ENCODE measurements at places on chromosomes 11 and 22.

- DNase-seq, result no peak
Measured at GRCh38 chr11:8760896-8761295, 78.3 kb downstream of the RPL27A start.

DNA sequence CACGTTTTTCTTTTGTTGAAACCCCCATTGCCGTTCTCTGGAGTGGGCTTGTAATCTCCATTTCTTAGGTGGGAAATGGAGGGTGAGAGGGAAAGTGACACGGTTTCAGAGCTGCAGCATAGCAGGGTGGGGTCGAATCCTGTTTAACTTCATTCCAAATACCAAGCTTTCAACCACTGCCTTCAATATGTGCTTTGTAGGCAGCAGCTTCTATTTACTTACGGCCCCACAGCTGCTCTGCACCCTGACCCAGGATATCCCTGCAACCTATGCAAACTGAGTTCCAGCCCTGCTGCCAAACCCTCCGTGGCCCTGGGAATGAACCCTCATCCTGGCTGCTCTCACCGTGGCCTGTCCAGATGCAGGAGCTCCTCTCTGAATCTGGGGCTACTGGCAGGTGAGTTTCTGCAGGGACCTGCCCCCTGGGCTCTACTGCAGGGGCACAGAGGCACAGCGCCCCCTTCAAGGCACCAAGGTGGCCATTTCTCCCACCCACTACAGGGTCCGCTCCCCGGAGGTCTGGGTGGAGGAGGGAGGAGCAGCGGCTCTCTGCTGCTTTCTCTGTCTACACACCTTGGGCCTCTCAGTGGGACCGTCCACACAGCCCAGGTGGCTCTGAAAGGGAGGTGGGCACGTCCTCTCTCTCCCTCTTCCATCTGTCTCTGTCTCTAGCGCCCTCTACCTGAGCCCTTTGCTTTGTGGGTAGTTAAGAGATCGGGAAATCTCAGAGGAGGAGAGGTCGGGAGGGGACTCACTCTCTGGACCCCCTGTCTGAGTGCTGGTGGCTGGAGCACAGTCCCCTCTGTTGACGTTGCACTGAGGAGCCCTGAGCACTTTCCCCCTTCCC, 279.1 kb downstream of the BRD1 start:
- DNase-seq, result no peak

DNA sequence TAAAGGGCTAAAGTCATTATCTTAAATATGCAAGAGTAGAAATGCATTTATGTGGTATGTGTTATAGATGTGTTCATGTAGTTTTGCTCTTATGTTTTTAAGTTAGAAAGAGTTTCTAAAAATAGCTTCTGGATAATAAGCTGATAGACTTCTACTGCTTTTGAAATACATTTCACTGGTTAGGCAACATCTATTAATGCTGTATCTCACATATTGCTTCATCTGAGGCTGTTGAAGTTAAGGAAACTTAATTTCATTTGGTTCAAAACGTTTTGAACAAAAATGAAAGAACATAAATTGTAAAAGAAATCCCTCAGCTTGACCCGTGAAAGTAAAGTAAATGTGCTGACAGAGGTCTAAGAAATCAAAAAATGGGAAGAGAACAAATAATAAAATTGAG, 164.0 kb upstream of the CTSC start:
- DNase-seq, result no peak

DNA sequence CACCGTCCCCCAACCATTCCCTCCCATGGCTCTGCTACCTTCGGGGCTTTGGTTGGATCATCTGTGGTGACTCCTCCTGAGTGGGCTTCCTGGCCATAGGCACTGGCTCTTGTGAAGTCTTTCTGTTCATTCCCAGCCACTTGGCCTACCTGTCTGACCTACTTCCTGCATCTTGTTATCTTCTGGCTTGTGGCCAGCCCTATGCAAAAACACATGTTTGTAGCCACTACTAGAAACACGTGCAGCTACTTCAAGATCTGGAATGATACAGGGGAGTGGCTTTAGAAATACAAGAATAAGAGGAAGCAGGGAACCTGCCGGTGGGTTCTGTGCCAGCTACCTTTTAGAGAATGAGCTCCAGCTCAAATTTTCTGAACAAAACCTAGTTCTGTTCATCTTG, 20.9 kb downstream of the RCOR2 start:
- no peak for DNase-seq

DNA sequence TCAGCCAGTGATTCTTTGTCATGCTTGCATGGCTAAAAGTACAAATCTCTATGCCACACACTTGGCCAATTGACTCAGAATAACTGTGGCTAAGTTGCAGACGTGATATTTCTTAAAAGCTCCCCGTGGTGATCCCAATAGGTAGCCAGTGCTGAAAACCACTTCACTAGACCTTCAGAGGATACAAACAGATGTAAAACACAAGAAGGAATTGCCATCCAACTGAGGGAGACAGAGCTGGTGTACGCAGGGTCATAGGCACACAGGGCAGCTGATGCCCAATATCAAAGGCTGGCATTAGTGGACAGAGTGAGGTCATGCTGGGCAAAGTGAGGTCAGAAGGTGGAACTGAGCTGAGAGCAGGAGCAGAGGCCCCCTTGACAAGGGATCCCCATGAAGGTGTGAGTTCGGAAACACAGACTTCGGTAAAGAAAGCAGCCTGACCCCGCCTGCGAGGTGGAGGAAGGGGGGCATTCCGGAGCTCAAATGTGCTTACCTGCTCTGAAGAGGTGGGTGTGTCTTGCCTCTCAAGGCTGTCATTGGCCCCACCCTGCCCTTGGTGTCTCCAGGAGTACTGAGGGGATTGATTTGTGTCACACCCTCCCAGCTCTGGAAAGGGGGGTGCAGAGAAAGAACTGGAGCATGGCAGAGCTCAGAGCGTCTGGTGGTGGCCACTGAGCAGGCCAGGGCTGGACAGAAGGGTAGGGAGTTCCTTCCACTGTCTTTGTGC, 344.9 kb upstream of the B3GAT1 start:
- DNase-seq, result no peak

GRCh38 chr11:62560566-62561103, 13.1 kb downstream of the EEF1G start:
- peak; percentile 64 for DNase-seq

- DNase-seq, result no peak
Measured at GRCh38 chr22:21094911-21095772, 49.4 kb downstream of the LRRC74B start.

DNA sequence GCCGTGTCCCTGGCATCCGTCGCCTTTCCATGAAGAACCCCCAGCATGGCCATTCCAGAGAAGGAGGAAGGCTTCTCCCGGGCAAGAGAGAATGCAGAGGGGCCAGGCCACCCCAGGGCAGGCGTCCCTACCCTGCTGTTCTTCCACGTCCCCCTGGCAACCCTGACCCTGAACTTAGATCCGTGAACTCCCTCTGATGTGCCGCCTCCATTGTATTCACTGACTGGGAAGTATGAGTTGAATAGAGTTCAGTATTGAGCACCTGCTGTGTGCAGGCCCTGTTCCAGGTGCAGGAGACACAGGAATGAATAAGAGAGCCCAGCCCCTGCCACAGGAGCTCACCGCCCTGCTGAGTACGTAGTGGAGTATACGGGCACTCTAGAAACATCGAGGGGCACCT, 29.1 kb upstream of the RELT start:
- no peak for DNase-seq

- no peak for DNase-seq
Measured at GRCh38 chr11:6357222-6357621, 33.1 kb upstream of the SMPD1 start.

GRCh38 chr11:76592025-76592914, 78.3 kb downstream of the LRRC32 start:
- DNase-seq, result no peak

GRCh38 chr22:25629613-25630012, 65.1 kb downstream of the GRK3 start:
- DNase-seq, result no peak

GRCh38 chr22:19995611-19996339, 20.8 kb downstream of the ARVCF start:
- no peak for DNase-seq

GRCh38 chr22:46611189-46611588, 9.0 kb upstream of the GRAMD4 start:
- no peak for DNase-seq

GRCh38 chr22:36351921-36352802, 35.6 kb downstream of the MYH9 start:
- no peak for DNase-seq

DNA sequence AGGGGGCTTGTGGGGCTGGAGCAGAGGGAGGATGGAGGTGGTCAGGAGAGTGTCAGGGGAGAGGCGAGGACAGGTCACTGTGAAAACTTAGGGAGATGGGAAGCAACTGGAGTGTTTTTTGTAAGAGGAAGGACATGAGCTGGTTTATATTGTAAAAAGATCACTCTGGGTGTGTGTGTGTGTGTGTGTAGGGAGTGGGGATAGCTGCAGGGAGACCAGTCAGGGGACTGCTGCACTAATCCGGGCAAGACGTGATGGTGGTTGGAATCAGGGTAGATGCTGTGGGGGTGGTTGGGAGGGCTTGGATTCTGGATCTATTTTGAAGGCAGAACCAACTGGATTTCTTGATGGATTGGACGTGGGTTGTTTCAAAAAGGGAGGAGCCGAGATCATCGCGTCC, 11.3 kb upstream of the SYT7 start:
- DNase-seq, result no peak

- DNase-seq, result no peak
Measured at GRCh38 chr11:132925825-132926469, 606.4 kb downstream of the OPCML start.

GRCh38 chr11:118939953-118940598, 14.3 kb upstream of the BCL9L start:
- no peak for DNase-seq

GRCh38 chr11:110776081-110776480, 63.8 kb upstream of the ARHGAP20 start:
- DNase-seq, result no peak

DNA sequence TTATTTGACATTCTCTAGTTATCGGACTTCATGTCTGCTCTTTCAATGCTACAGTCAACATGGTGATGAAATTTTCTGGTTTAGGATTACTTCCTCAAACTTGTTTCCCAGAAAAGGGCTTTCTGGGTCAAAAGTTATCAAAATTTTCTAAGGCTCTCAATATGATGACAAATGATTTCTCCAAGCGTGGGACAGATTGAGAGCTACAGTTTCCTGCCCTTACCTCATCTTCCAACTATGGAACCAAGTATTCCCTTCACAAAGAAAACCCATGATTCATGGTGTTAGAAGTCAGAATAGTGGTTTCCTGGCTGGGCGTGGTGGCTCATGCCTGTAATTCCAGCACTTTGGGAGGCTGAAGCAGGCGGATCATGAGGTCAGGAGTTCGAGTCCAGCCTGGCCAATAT, 17.8 kb downstream of the MYO18B start:
- no peak for DNase-seq

DNA sequence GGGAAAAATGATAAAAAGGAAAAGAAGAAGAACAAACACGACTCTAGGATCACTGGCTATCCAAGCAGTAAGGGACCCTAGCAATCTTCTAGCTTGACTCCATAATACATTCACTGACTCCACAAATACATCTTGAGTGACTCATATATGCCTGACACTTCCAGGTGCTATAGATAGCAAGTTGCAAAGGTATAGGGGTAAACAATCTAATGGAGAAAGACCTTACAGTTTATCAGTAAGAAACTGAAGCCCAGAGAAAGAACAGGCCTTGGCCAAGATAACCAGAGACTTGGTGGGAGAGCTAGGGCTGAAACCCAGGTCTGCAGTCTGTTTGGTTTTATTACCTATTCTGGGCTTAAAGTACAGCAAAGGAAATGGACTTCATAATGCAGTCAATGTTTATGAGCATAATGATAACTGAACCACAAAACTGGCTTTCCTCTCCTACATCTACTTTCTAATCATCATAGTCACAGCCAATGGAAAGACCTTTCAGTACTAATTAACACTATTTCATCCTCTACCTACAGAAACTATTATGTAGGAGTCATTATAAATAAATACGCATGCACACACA, 19.7 kb upstream of the SLC5A1 start:
- DNase-seq, result no peak

- DNase-seq, result peak; percentile 33
Measured at GRCh38 chr11:128157423-128158298, 429.7 kb downstream of the ETS1 start.

DNA sequence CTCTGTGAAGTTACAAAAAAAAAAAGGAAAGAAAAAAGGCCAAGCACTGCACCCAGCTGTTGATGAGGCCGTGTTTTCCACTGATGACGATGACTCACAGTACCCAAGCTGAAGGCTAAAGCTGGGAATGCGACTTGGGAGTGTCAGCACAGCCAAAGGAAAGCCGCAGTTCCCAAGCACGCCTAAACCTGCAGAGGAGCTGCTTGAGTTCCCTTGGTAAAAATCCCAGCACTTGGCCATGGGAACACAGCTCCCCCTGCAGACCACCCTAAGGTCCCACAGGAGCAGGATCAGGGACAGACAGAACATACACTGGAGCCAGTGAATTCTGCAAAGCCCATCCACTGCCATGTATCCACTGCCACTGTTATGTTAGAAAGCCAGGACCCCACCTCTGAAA, 39.9 kb downstream of the SERGEF start:
- DNase-seq, result no peak

DNA sequence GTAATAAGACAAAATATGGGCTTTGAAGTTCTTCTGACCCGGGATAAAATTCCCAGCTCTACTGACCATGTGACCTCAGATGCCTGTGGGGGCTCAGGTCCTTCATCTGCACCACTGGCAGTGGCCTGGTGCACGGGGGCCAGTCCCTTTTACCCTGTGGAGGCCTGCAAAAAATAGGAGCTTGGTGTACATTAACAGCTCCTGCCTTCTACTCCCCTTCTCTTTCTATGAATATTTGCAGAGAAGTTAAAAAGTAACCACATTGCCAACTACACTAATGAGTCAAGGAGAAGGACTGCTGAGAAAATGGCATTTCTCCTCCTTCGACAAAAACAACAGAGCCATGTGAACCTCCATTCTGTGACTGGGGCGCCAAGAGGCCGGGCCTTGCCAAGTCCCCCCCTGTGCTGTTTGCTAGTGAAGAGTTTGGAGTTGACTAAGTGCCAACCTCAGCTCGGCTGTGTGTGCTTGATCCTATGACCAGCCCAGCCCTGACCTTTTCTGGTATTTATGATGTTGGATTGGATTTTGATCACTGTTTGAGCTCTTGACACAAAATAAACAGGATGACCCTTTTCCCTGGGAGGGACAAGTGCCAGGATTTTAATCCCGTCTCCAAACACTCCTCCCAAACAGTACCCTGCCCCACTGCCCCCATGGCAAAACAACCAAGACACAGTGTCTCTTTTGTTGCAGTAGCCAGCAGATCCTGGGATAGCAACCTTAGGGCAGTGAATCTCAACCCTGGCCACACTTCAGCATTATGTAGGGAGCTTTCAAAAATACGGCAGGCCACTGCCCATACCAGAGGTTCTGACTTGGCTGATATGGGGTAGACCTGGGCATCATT, 380.1 kb downstream of the LARGE1 start:
- DNase-seq, result no peak

Measured in stimulated activated CD8-positive, alpha-beta memory T cell treated with anti-CD3 and anti-CD28 coated beads, Interleukin-4, amount 100 ng/mL, for 4 hours (primary cell).